Anterior cingulate cortex (tissue), 58 donors: ENCODE measurements at places on chromosomes 3 and 15.

DNA sequence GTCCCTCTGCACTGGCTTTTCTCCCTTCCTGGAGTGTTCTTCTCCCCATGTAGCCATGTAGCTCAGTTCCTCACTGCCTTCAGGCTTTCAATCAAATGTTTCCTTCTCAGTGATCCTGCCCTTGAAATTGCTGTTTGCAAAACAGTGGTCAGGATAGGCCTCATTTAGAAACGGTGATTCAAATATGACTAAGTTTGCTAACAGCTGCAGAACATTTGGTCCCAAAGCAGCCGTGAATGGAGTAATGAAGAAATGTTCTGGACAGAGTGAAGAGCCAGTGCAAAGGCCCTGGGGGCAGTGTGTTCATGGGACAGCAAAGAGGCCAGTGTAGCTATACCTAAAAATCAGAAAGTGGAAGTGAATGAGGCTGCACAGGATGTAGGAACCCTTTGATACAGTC is 223.4 kb downstream of the FEZF2 start:
- no peak for DNase-seq

DNA sequence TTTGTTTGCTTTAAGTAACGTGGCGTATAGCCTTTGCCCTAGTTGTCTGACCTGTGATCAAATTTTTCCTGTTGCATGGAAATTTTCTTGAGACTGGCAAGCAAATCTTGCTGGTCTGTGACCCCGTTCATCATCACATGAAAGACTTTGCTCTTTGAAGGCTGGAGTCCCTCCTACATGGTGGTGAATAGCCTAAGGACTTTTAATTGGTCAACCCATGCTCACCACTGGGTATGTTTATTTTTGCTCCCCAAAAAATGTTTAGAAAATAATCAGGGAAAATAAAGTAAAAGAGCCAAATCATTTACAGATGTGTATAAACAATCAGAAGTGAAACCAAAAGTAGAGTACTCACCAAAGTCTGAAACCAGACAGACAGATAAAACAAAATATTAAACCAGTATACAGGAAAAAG is 1075.3 kb upstream of the ALCAM start:
- no peak for DNase-seq

GRCh38 chr3:187920913-187921312 is 175.6 kb upstream of the BCL6 start:
- no peak for DNase-seq

DNA sequence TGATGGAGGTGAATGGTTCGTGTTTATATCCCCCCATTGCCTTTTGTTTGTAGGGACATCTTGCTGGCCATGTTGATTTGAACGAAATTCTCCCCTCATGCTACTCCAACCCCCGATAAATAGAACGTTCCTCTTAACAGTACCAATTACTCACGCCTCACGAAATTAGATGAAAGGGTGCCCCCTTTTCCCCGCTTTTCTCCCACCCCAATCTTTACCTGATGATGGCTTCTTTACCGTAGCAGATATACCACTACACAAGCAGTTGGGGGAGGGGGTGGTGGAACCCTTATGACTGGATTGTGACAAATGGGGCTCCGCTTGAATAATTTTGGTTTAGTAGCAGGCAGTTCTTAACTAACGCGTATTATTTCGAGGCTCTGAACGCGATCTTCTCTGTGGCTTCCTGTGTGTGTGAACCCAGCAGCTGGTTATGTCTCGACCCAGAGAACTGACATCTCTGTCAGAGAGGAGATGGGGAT is 1.1 kb downstream of the PIAS1 start:
- no peak for DNase-seq

GRCh38 chr3:136749091-136749490 is 3.1 kb downstream of the STAG1 start:
- no peak for DNase-seq

DNA sequence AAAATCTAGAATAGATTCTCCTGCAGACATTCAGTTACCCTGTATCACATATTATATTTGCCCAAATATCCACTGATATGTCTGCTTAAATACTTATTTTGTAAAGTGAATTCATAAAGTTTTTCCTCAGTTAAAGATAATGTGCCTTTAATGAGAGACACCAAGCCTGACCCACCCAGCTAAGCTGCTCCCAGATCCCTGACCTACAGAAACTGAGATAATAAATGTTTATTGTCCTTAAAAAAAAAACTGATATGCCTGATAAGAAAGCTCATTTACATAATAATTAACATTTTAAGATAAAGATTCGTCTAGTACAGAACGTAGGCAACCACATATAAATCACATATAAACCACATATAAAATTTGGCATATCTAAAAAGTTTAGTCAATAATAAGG is 161.7 kb upstream of the RAP2B start:
- DNase-seq, result no peak

GRCh38 chr3:183427876-183428446 is 458 bp downstream of the MCF2L2 start:
- peak; percentile 46 for DNase-seq

DNA sequence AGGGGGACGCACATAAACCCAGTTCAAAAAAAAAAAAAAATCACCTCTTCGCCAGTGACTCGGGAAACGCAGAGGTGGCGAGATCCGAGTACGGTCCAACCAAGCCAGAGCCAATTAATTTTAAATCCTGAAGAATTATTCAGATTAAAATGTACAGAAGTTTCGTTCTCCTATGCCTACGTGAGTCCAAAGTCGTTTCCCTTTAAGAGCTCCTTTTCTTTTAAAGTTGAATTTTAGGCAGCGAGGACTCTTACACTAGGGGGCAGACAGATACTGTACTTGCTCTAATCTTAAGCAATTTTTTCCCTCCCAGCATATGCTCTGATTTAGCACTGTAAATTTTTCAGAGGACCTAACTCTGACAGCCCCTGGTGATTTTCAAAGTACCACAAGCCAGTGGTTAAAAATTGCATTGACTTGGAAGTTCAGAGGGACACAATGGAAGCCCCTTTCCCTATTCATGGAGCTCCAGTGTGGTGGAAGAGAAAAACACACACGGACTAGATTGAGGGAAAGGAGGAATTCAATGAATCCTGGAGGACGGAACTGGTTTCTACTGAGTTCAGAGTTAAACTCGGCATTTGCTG is 3.3 kb upstream of the NR2F2 start:
- DNase-seq, result no peak

DNA sequence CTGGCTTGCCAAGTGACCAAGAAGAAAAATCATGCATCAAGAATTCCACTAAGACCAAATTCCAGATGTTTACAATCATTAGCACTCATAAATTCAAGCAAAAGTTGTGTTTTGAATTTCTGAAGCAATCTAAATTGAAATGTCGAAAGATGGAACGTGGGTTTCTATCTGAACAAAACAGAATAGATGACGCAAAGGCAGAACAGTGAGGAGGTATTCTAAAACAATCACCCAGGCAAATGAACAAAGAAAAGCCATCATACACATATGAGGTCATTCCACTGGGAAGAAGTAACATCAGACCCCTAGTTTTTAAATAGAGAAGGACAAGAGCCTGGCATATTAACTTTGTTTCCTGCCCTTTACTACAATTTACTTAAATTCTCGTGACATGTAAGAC is 58.0 kb downstream of the MCF2L2 start:
- no peak for DNase-seq

DNA sequence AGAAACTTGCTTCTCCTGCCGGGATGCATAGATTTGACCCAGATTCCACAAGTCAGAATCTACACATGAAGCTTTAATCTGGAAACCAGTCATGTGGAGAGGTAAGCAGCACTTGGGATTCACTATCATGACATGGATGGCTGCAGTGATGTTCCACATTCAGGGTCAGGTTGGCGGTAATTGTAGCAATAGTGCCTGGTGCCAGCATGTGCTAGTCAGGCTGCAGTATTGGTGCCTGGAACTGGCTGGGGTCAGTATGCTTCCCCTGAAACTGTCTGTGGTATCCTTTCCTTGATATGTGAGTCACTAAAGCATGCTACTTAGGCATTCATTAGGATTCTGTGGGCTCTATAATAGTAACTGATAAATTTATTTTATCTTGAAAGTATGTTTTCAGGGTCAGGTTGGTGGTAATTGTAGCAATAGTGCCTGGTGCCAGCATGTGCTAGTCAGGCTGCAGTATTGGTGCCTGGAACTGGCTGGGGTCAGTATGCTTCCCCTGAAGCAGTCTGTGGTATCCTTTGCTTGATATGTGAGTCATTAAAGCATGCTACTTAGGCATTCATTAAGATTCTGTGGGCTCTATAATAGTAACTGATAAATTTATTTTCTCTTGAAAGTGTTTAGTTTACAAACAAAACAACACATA is 1439.2 kb downstream of the ZPLD1 start:
- DNase-seq, result no peak

GRCh38 chr3:45440562-45440961 is 52.2 kb downstream of the LARS2 start:
- DNase-seq, result no peak

- no peak for DNase-seq
Measured at GRCh38 chr3:185852635-185853034, 27.8 kb upstream of the IGF2BP2 start.

DNA sequence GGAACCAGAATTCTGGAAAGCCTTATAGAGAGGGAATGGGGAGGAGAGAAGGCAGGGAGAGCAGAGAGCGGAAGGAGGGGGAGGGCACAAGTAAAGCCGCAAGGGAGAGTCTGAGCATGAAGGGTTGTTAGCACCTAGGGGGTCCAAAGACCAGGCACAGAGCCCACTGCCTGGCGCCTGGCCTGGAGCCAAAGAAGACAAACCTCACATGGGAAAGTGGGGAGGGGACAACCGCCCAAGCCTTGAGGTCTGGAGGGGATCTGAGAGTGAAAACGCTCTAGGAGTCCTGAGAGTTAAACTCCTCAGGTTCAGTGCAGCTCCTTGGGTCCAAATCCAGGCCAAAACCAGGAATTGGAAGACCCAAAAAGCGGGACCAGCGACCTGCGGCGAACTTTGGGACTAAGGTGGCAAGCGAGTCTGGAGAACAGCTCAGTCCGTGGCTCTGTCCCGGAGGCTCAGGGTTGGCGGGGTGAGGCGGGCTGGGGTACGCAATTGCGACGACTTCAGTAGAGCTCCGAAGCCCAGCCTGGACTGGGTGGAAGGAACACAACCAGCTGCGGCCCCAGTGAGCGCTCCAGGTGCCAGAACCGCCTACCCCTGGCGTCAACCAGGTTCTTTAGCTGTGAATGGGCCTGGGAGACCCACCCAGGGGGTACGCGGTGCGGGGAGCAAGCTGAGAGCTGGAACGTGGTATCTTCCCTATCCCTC is 807 bp upstream of the INAFM2 start:
- DNase-seq, result no peak

DNA sequence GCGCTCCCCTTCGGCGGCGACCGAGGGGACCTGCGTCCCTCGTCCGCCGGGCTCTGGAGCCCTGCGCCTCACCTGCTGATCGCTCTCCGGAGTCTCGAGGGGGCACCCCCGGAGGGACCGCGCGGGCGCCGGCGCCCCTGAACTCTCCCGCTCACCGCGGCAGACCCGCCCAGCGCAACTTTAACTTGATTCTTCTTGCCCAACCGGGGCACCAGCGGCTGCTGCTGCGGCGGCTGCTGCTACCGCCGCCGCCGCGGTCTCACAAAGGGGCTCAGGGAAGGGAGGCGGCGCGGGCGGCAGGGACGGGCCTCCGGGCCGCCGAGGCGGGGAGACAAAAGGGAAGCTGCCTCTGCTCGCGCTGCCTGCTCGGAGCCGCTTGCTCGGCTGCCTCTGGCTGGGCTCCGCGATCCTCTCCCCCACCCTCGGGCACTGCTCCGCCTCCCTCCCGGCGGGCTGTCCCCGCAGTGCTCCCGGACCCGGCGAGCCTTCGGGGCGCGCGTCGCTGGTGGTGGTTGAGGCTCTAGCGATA is at the start of gene PPM1L:
TSS of gene PPM1L (plus strand) at position 456 of the 529 bp plus-strand sequence.
- peak; percentile 55 for DNase-seq
